ENCODE measurements at places on chromosomes 1 and 21. TPM values are rescaled to one million over a fixed set of nuclear protein-coding genes. Genes with fewer than 3 reads are reported as not detected.
A peak's percentile ranks its signal among the peaks of the same experiment; 100 is the strongest.

DNA sequence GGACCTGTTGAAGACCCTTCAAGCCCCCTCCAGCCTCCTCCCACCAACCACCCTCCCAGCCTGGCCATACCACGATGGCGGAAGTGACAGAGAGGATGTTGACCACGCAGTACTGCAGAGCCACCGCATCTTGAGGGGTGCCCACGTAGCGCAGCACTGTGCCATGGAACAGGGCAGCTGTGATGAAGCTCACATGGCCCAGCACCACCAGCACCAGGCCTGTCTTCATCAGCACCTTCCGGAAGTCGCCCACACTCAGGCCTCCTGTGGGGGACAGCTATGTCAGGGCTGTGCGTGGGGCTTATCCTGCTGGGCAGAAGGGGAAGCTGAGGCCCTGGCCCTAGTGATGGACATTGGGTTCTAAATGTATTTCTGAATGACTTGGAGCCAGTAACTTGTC is 3.1 kb downstream of the TMEM54 start:
- DNase-seq, result no peak
- H3K27ac ChIP-seq, result no peak overlapping the region
- peaks cover 5% of the 10 kb centered on the region for H3K4me1 ChIP-seq
- H3K4me3 ChIP-seq, result no peak overlapping the region
- H3K36me3 ChIP-seq, result no peaks in the 10 kb centered on the region

DNA sequence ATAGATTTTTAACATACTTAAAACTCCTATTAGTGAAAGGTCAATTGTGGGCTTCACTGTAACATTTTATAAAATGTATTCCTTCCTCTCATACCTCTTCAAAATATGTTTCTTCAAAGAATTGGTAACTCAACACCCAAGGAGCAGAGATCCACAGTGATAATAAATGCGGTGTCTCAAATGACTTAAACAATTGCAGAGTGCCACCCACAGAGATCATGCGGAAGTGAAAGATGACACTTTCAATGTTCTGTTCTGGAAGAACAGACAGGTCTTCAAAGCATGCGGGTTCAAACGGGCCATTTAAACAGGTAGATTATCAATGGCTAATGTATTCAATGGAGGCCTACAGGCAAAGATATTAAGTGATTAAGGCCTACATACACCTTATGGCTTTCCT is 157.0 kb upstream of the GREM2 start:
- H3K4me3 ChIP-seq, result no peak overlapping the region
- H3K27ac ChIP-seq, result no peak overlapping the region
- H3K36me3 ChIP-seq, result no peaks in the 10 kb centered on the region
- DNase-seq, result no peak

DNA sequence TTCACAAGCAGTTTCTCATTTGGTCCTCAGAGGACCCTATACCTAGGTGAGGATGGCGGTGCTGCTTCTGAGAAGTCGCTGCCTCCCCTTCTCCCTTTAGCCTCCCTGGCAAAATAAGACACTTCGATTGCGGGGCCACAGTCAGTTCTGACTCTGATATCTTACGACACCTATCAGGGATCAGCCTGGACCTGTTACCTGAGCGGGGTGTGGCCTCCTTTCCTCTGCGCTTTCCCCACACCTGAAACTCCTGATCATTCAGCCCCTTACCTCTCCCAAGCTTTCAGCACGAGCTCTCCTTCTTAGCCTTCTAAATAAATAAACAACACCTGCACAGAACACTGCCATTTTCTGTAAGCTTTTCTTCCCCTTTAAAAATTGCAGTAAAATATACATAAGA is 24.6 kb upstream of the GPR137B start:
- peaks cover 28% of the 10 kb centered on the region for H3K4me1 ChIP-seq
- H3K27ac ChIP-seq, result no peak overlapping the region
- no peak overlapping the region for H3K4me3 ChIP-seq
- peaks cover 32% of the 10 kb centered on the region for H3K27me3 ChIP-seq
- H3K36me3 ChIP-seq, result no peaks in the 10 kb centered on the region

DNA sequence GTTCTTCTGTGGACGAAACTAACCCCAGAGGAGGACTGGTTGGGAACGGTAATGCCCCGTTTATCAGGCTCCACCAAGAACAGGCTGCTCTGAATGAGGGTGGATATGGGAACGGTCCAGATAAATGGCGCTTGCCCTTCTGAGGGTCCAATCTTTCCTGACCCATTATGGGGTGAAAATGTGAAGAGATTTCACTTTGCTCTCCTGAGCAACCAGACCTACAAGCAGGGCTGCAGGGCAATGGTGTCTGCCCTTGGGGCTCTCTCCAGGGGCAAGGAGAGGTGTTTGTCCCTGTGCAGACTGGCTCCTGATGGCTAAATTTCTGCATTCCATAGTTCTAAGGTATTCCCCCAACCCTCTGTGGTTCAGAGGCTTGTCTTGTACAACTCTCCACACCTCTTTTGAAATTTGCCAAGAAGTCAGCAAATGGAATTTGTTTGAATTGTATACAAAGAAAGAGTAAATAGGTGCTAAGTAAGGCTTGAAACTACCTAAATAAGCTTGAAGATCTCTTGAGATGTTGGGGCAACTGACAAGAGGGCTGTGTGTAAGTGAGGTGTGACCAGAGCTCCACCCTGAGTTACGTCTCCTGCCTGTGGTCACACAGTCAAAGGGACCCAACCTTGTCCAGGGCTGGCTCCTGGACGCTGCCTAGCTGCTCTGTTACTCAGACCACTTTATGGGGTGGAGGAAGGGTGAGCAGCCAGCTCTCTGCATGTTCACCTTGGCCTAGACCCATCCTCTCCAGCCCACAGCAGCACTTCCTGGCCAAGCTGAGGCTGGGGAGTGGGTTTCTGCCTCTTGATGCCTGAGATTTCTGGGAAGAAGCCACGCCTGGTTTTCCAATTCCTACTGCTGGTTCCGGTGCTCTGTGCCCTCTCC is 24.8 kb downstream of the SLC2A1 start:
- H3K36me3 ChIP-seq, result peaks cover 16% of the 10 kb centered on the region
- no peak for DNase-seq
- no peaks in the 10 kb centered on the region for H3K27me3 ChIP-seq
- H3K4me3 ChIP-seq, result peak overlapping the region; percentile 78
- H3K27ac ChIP-seq, result peak overlapping the region; percentile 92
- peaks cover 90% of the 10 kb centered on the region for H3K4me1 ChIP-seq

DNA sequence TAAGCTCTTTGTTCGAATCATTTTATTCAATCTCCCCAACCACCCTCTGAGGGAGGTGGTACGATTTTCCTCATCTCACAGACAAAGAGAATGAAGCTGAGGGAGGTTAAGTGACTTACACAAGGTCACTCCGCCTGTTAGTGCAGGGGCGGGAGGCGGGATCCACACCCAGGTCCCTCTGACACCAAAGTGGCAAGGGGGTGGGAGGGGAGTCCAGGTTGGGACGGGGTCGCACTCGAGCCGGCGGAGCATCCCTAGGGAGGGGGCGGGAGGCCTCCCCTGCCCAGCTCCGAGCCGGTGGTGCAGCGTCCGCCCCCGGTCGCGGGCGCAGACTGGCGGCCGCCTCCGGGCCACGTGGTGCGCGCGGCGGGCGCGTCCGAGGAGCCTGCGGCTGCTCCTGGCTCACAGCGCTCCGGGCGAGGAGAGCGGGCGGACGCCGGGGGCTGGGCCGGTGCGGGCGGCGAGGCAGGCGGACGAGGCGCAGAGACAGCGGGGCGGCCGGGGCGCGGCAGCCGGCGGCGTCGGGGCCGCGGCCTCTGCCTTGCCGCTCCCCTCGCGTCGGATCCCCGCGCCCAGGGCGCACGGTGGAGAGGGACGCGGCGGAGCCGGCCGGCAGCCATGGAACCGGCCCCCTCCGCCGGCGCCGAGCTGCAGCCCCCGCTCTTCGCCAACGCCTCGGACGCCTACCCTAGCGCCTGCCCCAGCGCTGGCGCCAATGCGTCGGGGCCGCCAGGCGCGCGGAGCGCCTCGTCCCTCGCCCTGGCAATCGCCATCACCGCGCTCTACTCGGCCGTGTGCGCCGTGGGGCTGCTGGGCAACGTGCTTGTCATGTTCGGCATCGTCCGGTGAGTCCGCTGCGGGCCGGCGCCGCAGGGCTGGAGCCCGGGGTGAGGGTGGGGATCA is at the start of gene OPRD1:
OPRD1 (plus strand) TSS at position 405 of the 903 bp plus-strand sequence; CDS start at position 619, 214 bp downstream.
- H3K4me1 ChIP-seq, result no peaks in the 10 kb centered on the region
- H3K36me3 ChIP-seq, result no peaks in the 10 kb centered on the region
- no peak for DNase-seq
- peaks cover 36% of the 10 kb centered on the region for H3K27me3 ChIP-seq
- no peak within 1 kb of the TSS for H3K4me3 ChIP-seq

- H3K27me3 ChIP-seq, result no peaks in the 10 kb centered on the region
- H3K27ac ChIP-seq, result no peak overlapping the region
- DNase-seq, result peak; percentile 58
- H3K4me3 ChIP-seq, result no peak overlapping the region
- no peaks in the 10 kb centered on the region for H3K36me3 ChIP-seq
Measured at GRCh38 chr21:46004168-46004861, 22.7 kb downstream of the COL6A1 start.

- DNase-seq, result no peak
- H3K4me1 ChIP-seq, result peaks cover 11% of the 10 kb centered on the region
- no peaks in the 10 kb centered on the region for H3K27me3 ChIP-seq
- no peaks in the 10 kb centered on the region for H3K36me3 ChIP-seq
Measured at GRCh38 chr1:200526709-200527612, 93.6 kb downstream of the KIF14 start.

GRCh38 chr1:22776035-22776613 is 65.5 kb downstream of the EPHB2 start:
- peaks cover 21% of the 10 kb centered on the region for H3K27me3 ChIP-seq
- peaks cover 3% of the 10 kb centered on the region for H3K4me1 ChIP-seq
- H3K36me3 ChIP-seq, result no peaks in the 10 kb centered on the region
- no peak overlapping the region for H3K4me3 ChIP-seq

DNA sequence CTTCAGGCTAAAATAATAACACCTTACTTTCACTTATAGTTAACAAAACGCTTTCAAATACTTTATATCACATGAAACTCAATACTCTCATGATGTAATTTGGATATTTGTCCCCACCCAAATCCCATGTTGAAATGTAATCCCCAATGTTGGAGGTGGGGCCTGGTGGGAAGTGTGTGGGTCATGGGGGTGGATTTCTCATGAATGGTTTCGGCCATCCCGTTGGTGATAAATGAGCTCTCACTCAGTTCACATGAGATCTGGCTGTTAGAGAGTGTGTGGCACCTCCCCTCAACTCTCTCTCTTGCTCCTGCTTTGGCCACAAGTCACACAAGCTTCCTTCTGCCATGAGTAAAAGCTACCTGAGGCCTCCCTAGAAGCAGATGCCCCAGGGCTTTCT is 22.5 kb upstream of the PTGFRN start:
- no peak for DNase-seq
- H3K4me1 ChIP-seq, result no peaks in the 10 kb centered on the region
- H3K4me3 ChIP-seq, result no peak overlapping the region

DNA sequence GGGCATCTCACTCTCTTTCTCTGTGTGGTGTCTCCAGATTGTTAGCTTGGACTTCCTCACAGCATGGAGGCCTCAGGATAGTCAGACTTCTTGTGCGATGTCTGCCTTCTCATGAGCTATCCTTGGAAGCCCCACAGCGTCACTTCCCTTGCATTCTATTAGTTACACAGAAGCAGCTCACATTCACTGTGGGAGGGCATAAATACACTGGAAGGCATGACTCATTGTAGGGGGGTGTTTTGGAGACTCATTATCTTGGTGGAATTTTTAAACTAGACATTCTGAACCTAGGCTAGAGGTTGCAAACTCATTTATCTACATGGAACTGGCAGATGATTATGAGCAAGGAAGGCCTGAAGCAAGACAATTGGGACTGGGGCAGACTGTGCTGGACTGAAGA is 21.4 kb upstream of the FASLG start:
- peak overlapping the region; percentile 18 for H3K4me3 ChIP-seq
- H3K4me1 ChIP-seq, result peaks cover 40% of the 10 kb centered on the region

DNA sequence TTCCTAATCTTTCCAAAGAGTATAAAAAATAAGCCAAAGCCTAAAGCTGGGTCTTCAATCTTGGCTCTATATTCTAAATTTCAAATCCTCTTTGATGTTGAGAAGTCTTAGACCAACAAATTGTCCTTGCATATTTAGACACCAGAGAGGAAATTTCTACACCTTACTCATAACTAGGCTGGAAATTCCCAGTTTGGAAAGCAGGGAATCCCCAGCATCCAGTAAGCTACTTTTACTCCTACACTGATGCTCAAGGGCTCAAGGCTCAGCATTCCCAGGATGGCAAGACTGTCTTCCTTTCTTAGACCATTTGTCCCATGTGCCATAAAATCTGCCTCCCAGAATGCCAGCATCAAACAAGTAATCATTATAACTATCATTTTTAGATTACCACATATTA is 28.3 kb downstream of the PRDX6 start:
- no peaks in the 10 kb centered on the region for H3K36me3 ChIP-seq
- H3K27ac ChIP-seq, result no peak overlapping the region
- H3K4me1 ChIP-seq, result no peaks in the 10 kb centered on the region

DNA sequence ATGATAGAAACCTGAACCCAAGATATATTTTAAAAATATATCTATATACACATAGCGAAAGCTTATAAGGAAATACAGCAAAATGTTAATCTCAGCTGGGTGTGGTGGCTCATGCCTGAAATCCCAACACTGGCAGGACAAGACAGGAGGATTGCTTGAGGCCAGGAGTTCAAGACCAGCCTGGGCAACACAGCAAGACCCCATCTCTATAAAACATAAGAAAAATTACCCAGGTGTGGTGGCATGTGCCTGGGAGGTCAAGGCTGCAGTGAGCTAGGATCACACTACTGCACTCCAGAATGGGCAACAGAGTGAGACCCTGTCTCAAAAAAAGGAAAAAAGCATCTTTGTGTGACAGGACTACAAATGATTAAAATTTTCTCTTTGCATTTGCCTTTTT is 6.0 kb upstream of the SRM start:
- peaks cover 26% of the 10 kb centered on the region for H3K36me3 ChIP-seq
- no peaks in the 10 kb centered on the region for H3K27me3 ChIP-seq
- H3K27ac ChIP-seq, result no peak overlapping the region
- DNase-seq, result no peak

GRCh38 chr1:201184307-201185122 is 6.1 kb upstream of the IGFN1 start:
- no peak overlapping the region for H3K4me3 ChIP-seq
- no peaks in the 10 kb centered on the region for H3K36me3 ChIP-seq
- DNase-seq, result no peak
- H3K27ac ChIP-seq, result no peak overlapping the region
- H3K4me1 ChIP-seq, result no peaks in the 10 kb centered on the region
- peaks cover 28% of the 10 kb centered on the region for H3K27me3 ChIP-seq

GRCh38 chr1:176211396-176212165 is 4.5 kb upstream of the COP1 start:
- H3K4me1 ChIP-seq, result peaks cover 8% of the 10 kb centered on the region
- H3K36me3 ChIP-seq, result no peaks in the 10 kb centered on the region
- no peak for DNase-seq
- peaks cover 10% of the 10 kb centered on the region for H3K27me3 ChIP-seq

GRCh38 chr1:27318136-27318535 is 3.8 kb upstream of the TMEM222 start:
- peaks cover 8% of the 10 kb centered on the region for H3K27me3 ChIP-seq
- no peaks in the 10 kb centered on the region for H3K36me3 ChIP-seq
- DNase-seq, result peak; percentile 45

GRCh38 chr1:201318504-201319340 is 35.4 kb downstream of the PKP1 start:
- no peak overlapping the region for H3K4me3 ChIP-seq
- DNase-seq, result no peak
- no peaks in the 10 kb centered on the region for H3K36me3 ChIP-seq
- no peaks in the 10 kb centered on the region for H3K4me1 ChIP-seq

GRCh38 chr1:235883261-235883927 is 16.7 kb upstream of the LYST start:
- no peaks in the 10 kb centered on the region for H3K36me3 ChIP-seq
- H3K27ac ChIP-seq, result peak overlapping the region; percentile 2
- no peaks in the 10 kb centered on the region for H3K27me3 ChIP-seq
- peaks cover 80% of the 10 kb centered on the region for H3K4me1 ChIP-seq

Gene GJA5
- not detected for total RNA-seq

Gene SPRR1B
- total RNA-seq, result not detected

Gene SDHC
- total RNA-seq, result 183 TPM

Gene NRIP1
- 24.8 TPM for total RNA-seq

Gene FALEC
- not detected for total RNA-seq

Measured in natural killer cell treated with Interleukin-12 subunit alpha and Interleukin-12 subunit beta and Interleukin-15 and Interleukin-18, amount 100 ng/mL, for 72 hours (primary cell).